OCI-LY7 (cell line): ENCODE measurements at places on chromosomes 2 and 18.
A peak's percentile ranks its signal among the peaks of the same experiment; 100 is the strongest.

DNA sequence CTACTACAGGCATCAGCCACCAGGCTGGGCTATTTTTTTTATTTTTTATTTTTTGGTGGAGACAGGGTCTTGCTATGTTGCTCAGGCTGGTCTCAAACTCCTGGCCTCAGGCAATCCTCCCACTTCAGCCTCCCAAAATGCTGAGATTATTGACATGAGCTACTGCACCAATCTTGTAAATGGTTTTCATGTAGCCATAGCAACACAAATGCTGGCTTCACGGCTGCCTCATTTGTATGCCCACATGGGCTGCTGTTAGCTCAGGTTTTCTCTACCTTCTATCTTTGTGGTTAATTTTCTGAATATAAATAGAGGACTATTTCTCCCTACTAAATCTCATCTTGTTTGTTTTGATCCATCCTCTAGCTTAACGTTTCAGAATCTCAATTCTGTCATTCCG is 58.2 kb downstream of the PLEKHM3 start:
- DNase-seq, result no peak

DNA sequence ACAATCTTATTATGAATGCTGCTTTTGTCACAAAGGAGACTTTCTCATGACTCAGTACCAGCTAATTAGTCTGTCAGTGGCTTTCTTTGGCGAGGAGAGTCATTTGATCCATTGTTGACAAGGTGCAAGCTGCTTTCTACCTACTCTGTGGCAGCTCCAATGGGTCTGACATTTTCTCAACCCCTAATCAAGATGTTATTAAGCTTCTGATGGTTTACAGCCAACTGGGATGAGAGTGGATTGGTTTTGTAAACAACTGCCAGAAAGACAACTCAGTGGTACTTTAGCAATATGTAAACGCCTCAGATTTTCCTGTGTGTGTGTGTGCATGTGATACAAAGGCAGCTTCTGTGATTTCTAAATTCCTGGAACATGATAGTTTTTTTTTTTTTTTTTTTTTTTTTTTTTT is 8.2 kb upstream of the CLIP4 start:
- DNase-seq, result no peak

DNA sequence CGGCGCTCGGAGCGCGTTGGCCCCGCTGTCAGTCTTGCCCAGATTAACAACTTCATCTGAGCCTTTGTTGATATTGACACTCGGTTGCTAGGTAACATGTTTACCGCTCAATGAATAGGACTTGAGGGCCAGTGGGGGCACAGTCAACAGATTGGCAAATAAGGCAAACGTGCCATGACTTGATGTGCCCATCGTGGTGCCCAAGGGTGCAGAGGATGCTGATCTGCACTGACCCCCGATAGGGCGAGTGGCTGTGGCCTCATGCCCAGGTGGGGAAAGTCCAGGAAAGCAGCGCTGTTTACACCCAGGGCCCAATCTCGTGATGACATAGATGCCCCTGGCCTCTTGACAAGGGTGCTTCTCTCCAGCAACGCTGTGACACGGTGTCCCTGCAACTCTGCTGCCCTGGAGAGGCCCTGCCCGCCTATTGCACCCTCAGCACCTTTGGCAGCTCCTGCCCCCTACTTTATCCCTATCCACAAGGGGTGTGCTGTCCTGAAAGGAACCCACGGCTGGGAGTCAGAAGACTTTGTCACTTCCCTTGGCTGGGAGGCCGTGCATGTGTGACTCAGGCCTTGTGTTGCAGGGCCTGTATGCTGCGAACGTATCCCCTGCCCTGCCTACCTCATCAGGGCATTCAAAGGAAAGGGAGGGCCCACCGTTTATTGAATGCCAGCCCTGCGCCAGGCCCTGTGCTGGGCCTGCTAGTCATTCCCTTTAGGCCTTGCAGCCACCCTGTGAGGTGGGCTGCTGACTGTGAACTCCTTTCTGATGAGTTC is 158.0 kb downstream of the INHBB start:
- DNase-seq, result no peak

DNA sequence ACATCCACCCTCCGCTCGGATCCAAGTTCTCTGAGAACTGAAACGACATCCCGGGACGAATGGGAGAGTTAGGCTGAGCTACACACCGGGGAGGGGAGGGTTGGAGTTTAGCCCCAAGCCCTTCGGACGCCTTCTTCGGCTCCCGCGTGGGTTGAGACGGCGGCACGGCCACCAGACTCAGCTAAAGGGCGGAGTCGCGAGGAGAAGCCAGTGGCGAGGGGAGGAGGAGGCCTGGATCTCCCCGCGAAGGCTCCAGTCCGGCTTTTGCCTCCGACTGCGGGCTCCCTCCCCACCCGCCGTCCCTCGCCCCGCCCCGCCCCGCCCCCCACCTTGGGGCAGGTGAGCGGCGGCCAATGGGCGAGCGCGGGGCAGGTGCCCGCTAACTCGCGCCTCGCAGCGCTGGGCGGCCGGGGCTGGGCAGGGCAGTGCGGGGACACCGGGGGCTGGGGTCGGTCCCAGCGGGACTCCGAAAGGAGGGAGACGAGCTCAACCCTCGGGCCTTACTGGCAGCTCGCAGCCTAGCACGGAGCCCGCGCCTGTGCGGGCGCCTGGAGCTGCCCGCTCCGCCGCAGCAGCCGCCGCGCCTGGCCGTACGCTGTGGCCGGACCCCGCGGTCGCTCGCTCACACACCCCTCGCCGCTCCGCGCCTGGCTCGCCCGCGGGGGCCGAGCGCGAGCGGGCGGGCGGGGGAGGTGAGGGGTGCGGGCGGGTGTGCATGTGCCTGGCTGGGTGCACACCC is at the start of gene EMX1:
Gene EMX1 (plus strand): TSS at position 382 of the 739 bp plus-strand sequence. CDS start 334 bp downstream, at position 716.
- peak; percentile 35 for DNase-seq

GRCh38 chr2:12251121-12251520 is 465.6 kb upstream of the TRIB2 start:
- no peak for DNase-seq

DNA sequence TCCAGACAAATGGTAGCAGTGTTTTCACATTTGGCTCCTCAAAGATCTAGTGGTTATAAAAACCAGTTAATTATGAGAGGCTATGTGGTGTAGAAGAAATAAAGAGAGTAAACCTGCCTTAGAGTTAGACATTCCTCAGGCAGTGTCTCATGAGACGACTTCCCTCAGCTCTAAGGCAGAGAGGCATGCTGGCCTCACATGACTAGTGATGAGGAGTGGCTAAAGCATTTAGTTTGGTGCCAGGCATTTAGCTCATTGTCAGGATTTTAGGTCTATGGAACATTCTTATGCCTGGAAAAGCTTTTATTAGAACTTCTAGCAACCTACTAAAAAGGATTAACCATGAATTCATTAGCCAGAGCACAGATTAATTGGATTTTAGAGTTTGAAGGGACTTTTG is 90.3 kb downstream of the RPRM start:
- DNase-seq, result no peak
